NCI-H774 (cell line): ENCODE measurements at places on chromosomes 1 and 21.

DNA sequence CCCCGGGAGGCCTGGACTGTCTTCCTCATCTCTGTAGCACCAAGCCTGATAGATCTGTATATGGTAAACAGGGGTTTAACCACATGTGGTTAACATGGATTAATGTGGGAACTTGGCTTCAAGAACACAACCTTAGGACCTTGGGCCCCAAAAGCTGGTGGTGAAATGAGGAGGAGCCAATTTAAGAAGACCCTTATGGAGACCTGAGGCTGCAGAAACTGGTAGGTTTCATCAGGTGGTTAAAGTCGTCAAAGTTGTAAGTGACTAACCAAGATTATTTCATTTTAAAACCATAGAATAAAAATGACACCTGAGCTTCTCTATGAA, 14.0 kb downstream of the THEMIS2 start:
- DNase-seq: no peak

DNA sequence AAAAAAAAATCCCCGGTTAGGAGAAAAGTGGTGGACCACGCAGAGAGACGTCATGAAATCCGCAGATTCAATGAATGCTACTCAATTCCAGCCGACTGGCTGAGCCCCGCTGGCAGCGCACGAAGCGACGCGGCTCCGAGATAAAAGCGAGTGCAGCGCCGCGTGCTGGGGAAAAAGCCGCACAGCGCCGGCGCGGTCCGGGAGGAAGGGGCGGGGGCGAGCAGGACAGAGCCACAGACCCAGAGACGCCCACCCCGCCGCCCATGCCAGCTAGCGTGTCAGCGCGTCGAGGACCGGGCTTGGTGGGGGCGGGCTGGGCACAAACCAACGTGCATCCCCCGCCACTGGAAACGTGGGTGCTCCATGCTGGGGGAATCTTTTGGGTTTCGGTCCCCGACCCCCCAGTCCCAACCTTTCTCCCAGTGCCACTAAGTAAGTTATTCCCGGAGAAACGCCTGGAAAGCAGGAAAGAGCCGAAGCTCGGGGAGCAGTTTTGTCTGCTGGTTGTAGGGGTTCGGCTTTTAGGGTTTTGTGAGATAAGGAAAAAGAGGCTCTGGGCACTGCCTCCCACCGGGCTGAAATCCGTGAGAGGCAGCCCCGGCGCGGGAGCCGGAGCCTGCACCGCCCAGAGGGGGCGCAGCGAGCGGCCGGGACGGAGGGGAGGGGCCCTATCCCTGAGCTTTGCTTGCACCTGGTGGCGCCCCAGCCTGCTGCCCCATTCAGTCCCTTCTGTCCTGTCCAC, at the start of gene KCNJ6:
TSS of gene KCNJ6 (minus strand) at position 148 of the 742 bp plus-strand sequence. CDS start 75,775 bp downstream, outside the sequence.
- DNase-seq: peak; percentile 69

- peak; percentile 5 for DNase-seq
Measured at GRCh38 chr1:36542962-36543515, 60.3 kb upstream of the CSF3R start.

GRCh38 chr21:17786851-17787181, 32.3 kb downstream of the C21orf91 start:
- DNase-seq: peak; percentile 3

DNA sequence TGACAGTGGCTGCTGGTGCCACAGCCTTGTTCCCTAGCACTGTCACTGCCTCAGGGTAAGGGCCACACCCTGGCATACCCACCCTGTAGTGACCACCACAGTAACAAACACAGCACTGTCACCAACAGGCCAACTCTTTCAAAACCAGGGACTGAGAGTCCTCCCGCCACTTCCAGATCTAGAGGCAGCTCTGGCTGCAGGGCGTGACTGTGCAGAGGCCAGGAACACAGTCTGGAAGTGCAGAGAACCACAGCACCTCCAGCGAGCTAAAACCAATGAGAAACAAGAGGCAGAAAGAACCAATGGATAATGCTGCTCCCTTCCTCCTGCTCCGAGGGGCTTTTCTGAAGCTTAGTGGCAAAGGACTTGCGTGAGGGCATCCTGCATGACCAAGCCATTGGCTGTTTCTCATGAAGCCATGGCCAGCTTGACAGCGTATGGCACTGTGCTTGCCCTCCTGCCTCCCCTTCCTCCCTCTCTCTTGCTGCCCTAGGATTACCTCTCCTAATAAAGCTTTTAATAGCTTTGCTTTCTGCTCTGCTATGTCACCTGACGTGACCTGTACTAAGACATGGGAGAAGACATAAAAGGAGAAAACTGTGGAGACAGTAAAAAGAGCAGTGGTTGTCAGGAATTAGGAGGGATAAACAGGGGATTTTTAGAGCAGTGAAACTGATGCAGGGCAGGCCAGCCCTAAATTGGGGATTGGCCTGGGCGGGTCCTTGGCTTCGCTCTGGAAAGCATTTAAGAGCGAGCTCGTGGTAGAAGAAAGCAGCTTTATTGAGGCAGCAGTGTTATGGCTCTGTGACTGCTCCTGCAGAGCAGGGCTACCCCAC, 7.2 kb downstream of the PARP1 start:
- no peak for DNase-seq

- DNase-seq: no peak
Measured at GRCh38 chr1:31441970-31442647, 29.1 kb downstream of the SERINC2 start.

GRCh38 chr1:247111259-247111699, 7.1 kb upstream of the ZNF669 start:
- no peak for DNase-seq

DNA sequence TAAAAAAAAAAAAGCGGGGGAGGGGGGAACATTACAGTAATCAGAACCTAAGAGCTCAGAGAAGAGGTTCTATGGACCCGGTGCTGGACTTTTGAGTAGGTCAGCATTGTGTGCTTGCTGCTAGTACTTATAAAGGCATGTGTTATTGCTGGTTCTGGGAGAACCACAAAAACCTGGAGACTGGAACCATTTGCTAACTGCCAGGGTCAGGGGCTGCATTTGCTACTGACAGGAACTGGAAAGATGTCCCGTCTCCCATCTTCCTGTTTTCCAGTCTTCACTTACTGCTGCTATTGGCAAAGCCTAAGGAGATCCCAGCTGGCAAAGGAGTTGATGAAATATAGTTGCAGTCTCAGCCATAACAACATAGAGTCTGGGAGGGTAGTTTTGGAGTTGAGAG, 4.3 kb downstream of the RNF2 start:
- no peak for DNase-seq

DNA sequence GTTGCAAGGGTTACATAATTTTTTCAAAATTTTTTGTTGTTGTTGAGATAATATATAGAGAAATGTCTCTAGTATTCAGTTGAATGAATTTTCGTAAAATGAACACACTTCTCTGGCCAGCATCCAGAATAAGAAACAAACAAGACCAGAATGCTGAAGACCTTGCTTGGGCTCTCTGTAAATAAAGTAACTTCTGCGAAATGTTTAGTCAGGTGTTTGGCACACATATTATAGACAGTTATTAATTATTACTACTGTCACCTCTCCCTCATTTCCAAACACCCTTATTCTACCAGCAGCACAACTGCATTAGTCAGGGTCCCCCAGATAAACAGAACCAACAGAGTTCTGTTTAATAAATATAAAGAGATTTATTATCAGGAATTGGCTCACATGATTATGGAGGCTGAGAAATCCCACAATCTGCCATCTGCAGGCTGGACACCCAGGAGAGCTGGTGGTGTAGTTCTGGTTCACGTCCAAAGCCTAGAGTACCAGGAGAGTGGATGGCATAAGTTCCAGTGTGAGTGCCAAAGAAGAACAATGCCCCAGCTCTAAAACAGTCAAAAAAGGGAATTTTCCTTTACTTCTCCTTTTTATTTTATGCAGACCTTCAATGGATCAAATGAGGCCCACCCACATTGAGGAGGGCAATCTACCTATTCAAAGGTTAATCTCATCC, 44.1 kb upstream of the KCND3 start:
- peak; percentile 13 for DNase-seq

GRCh38 chr21:17577701-17578100, 35.0 kb downstream of the BTG3 start:
- no peak for DNase-seq

- DNase-seq: peak; percentile 3
Measured at GRCh38 chr1:190049314-190049713, 428.4 kb downstream of the BRINP3 start.

GRCh38 chr1:111704776-111705175, 34.4 kb downstream of the INKA2 start:
- DNase-seq: no peak

DNA sequence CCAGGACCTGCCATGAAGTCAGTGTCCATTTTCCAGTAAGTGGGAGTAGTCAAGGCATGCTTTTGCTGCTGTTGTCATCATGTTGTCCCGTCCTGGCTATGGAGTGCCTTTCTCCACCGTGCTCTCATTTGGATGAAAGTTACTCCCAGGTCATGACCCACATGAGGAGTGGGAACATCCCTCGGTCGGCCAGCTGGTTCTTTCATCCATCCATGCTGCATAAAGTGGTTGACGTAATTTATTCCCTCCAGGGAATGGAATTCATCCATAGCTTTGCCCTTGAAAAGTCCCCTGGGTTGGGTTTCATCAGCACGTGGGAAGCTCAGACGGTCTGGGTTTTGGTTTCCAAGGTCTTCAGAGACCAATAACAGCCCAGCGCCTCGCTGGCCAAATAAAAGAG, 11.6 kb downstream of the PLA2G2A start:
- DNase-seq: no peak

DNA sequence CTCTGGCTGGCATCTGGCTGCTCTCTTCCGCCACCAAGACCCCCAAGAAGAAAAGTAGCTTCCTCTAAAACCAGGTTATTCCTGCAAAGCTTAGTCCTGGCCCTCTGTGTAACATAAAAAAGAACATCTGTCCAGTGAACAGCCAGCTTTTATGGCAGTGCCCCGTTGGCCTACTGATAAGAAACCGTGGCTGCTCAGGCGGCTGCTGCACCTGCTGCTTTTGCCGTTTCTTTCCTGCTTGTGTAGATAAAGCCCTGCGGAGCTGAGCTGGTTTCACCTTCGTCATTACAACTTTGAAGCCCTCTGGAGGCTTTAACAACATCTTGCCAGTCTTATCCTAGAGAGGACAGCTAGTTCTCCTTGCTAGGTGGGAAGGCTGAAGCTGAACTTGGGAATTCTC, 20.5 kb downstream of the ELAPOR1 start:
- DNase-seq: peak; percentile 24

DNA sequence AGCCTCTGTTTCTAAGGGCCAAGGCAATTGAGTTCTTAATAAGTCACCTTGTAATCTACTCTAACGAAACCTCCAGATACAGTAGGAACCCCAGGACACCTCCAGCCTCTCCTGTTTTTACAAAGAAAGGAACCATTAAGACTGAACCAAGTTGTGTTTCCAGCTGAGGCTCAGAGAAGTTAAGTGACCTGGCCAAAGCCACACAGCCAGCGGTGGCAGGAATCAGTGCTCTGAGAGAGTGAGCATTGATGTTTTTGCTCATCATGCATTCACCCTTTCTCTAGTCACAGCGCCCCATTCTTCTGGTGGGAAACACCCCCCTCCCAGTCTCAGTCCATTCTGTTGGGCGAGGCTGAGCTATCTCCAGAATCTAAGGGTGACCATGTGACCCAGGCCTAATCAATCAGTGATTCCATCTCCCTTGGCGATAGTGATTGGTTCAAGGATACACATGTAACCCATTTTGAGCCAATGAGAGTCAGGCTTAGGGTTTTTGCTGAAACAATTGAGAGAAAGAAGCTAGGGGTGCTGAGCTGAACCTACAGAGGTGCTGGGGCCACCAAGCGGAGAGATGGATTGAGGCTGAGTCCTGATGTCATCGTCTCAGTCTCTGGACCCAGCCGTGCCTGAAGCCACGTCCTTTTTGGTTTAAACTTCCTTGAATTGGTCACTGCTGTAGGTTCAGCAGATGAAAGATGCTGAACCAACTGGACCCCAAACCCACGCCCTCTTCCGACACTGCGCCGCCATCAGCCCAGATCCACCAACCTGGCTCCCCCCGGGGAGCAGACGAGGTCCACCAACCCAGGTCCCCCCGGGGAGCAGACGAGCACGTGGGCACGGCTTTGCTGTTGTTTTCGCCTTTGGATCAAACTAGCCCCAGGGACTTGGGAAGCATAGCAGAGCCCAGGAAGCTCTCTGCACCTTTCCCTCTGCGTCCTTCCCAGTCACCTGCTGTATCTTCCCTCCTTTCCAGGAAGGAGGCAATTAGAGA, 28.0 kb upstream of the RERE start:
- no peak for DNase-seq

DNA sequence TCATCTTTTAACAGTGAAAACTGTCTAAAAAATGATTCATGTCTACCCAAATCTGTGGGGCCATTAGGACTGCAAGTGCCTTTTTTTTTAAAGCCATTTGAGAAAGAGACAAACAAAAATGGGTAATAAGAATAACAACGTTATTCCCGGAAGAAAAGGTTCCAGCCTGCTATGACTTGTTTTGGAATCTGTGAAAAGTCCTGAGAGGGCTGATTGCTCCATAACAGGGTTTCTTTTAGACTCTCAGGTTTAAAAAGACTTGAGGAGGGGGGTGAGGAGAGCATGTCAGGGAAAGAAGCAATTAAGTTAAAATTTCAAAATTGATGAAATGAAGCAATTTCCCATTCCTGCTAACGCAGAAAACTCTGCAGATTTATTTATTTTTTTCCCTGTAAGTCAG, 56.4 kb downstream of the CACHD1 start:
- DNase-seq: no peak

DNA sequence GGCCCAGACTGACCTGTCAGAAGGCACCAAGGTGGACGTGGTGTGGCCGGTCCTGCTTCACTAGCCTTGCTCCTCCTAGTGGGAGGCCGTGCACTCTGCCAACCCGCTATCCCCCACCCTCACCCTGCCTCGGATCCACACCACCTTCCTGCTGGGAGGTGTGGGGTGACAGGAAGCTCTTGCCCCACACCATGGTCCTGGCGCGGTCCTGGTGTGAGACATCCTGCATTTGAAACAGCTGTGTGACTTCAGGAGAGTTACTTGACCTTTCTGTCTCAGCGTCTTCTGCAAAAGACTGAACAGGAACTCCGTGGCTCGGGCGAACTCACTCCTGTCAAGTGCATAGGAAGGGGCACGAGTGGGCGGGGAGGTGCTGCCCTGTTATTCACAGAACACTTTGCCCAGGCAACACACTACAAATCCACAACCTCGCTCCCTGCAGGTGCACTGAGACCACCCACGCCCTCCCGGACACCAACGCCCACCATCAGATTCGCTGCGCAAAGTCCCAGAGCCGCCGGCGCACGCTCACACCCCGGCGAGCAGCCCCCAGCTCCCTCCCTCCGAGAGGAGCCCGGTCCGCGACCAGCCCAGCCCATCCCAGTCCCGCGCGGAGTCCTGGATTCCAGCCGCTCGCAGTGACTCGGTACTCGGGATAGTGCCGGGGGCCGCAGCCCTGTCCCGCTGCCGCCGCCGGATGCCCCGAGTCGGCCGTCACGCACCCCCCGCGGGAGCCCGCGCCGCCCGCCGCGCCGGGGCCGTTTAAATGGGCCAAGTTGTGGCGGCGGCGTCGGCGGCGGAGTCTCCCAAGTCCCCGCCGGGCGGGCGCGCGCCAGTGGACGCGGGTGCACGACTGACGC, at the start of gene SAMD11:
TSS of gene SAMD11 (plus strand) at position 793 of the 860 bp plus-strand sequence. CDS start 509 bp downstream, outside the sequence.
- DNase-seq: peak; percentile 31
